ENCODE measurements at places on chromosomes 11 and 22.

DNA sequence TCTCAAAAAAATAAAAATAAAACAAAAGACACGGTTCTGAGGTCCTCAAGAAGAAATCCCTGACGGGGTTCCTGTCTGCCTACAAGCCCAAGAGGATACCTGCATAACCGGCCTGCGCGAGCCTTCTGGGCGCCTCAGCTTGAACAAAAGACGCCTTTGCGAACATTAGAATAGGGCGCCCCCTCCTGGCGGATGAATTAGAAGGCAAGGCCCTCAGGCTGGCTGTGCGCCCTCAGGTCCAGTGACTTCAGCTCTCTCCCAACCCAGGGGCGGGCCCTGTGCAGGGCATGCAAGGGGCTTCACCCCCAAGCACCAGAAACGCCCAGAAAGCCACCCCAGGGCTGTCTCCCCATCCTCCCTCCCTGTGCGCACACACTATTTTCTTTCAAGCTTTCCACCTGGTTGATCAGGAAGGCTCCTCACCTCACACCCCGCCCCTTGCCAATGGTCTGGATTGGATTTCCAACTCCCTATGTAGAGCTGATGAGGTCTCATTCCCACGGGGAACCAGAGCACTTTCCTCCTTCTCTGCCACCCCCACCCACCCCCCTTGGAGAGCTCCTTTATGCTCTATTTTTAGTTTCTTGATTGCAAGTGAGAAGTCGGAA, 273.3 kb downstream of the BUD13 start:
- peak; percentile 51 for DNase-seq

- DNase-seq = no peak
Measured at GRCh38 chr11:39011797-39012196, 2413.8 kb upstream of the RAG2 start.

DNA sequence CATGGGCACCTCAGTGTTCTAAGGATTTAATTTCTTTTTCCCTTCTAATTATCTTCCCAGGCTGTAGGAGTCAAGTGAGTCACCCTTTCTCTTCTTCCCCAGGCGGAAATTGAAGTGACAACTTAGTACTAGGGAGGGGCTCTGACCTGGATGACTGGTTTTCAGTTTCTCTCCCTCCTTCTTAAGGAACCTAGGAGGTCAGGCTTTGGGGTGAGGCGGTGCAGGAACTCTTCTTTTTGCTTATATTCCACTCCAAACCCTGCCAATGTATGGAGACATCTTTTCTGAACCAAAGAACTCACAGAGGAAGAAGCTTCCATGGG, 12.6 kb downstream of the ZDHHC5 start:
- no peak for DNase-seq

- DNase-seq = no peak
Measured at GRCh38 chr22:49789289-49790141, 38.2 kb downstream of the BRD1 start.

DNA sequence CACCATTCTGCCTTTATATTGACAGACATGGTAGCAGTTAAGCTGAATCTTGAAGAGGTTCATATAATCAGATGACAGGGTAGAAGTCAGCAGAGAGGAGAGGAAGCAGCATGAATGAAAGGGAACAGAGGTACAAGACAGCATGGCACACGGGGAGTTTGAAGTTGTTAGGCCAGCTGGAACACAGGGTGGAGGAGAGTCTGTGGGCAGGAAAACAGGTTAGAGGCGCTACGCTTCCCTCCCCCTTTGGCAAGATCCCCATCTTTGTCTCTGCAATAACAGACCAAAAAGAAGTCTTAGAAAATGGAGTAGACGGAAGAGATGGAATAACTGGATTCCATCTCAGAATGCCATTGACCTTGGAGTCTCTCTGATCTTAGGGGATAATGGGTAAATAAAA, 20.0 kb upstream of the NDUFC2 start:
- no peak for DNase-seq

DNA sequence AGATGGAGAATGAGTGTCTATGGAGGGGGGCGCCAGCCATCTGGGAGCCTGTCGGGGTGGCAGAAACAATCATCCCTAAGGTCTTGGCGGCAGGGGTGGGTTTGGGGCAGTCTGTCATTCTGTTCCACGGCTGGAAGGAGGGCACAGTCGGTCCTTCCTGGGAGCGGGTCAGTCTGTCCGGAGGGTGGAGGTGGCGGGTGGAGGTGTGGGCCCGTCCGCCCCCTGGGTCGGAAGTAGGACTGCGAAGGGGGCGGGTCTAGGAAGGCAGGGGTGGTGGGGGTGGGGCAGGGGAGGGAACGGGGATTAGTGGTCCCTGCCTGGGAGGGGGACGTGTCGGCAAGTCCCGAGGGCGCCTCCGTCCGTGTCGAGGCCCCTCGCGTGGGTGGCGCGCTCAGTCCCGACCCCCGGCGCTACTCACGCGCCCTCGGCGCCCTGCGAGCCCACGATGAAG, 461 bp downstream of the TBC1D10A start:
- no peak for DNase-seq

DNA sequence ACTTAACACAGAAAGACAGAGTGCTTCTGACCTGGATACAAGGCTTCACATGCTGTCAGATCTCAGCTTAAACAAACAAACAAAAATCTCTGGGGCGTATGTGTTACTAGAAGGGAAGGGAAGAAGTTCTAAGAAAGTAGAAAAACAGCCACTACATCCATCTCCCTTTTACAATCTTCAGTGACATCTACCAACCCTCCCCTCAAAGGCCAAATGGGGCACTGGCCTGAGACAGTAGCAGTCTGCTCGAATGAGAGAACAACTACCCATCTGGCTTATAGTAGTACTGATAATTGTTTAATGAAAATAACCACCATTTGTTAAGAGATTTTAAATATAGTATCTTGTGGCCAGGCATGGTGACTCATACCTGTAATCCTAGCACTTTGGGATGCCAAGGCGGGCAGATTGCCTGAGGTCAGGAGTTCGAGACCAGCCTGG, 29.4 kb downstream of the CCDC83 start:
- no peak for DNase-seq

DNA sequence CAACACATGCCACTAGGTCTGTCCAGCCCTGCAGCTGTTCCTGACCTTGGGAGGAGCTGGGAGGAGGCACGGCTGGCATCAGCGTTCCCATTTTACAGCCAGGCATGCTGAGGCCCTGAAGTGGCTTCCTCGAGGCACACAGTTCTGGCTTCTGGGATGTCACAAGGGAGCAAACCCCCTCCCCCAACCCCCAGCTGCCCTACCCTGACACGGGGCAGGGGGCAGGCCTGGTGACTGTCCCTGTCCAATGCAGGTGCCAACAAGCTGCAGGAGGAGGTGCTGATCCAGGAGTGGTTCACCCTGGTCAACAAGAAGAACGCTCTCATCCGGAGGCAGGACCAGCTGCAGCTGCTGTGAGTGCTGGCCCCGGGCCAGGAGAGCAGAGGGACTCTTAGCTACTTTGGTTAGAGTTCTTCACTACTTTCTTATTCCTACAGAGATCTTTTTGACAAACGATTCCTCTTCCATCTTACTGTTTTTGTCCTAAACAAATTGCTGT, 5.3 kb downstream of the KCNK7 start:
- no peak for DNase-seq

DNA sequence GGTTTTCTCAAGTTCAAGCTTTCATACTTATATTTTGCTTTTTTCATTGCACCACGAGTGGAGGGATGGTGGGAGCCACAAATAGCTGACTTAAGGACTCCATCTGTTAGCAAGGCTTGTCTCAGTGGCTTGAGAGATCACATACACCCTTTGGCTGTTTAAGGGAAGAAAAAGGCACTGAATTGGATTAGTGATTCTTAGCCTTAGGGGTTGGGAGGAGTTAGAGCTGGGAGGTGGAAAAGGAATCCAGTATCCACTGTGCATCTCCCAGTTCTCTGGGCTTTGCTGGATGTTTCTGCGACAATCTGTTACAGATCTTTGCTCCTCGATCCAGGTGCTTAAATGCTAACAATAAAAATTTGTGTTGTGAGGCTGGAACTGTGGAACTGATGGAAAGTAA, 593.6 kb downstream of the CNTN5 start:
- DNase-seq = no peak
